Muscle of leg (tissue), 16 donors: ENCODE measurements at places on chromosomes 13 and 19. TPM values are rescaled to one million over a fixed set of nuclear protein-coding genes. Genes with fewer than 3 reads are reported as not detected.

Gene LHB
- polyA plus RNA-seq: not detected

Gene SUPT20H
- polyA plus RNA-seq: 62.1 TPM

Gene NUFIP1
- 8.7 TPM for polyA plus RNA-seq

Gene CAB39L
- polyA plus RNA-seq: 4.4 TPM

Gene SCN1B
- polyA plus RNA-seq: 3.2 TPM

Gene PRSS57
- polyA plus RNA-seq: 0.49 TPM

Gene APC2
- polyA plus RNA-seq: 0.87 TPM

Gene ITPKC
- polyA plus RNA-seq: 12.4 TPM

Gene FPR2
- polyA plus RNA-seq: 0.73 TPM

Gene PGLYRP1
- 0.68 TPM for polyA plus RNA-seq

Gene LRRC63
- 0.07 TPM for polyA plus RNA-seq

Gene SLC25A41
- 0.48 TPM for polyA plus RNA-seq

Gene PDE4C
- polyA plus RNA-seq: 15.2 TPM
